ENCODE measurements at places on chromosomes 4 and X. TPM values are rescaled to one million over a fixed set of nuclear protein-coding genes. Genes with fewer than 3 reads are reported as not detected.

The HSD17B11 gene
- total RNA-seq = 4.7 TPM

The CCDC110 gene
- total RNA-seq = not detected

The HTR2C gene
- total RNA-seq = 0.07 TPM

The TRIM75 gene
- total RNA-seq = not detected

The FGG gene
- total RNA-seq = not detected

The TMSB15C gene
- total RNA-seq = 4.6 TPM

The KCND1 gene
- total RNA-seq = 0.51 TPM

DNA sequence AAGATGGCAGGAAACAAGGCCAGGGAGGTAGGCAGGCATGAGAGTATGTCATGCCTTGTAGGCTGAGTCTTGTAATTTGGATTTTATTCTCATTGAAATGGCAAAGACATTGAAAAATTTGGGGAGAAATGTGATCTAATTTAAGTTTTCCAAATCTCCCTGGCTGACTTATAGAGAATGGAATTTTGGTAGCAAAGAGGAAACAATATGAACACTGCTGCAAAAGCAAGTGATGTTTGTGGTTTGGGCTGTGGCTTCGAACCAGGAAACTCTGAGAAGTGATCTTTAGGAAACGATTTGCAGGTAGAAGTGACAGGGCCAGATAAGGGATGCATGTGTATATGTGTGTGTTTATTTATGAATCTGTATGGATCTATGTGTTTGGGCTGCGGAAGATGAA is 35.6 kb downstream of the ARSJ start:
- peak; percentile 31 for DNase-seq

DNA sequence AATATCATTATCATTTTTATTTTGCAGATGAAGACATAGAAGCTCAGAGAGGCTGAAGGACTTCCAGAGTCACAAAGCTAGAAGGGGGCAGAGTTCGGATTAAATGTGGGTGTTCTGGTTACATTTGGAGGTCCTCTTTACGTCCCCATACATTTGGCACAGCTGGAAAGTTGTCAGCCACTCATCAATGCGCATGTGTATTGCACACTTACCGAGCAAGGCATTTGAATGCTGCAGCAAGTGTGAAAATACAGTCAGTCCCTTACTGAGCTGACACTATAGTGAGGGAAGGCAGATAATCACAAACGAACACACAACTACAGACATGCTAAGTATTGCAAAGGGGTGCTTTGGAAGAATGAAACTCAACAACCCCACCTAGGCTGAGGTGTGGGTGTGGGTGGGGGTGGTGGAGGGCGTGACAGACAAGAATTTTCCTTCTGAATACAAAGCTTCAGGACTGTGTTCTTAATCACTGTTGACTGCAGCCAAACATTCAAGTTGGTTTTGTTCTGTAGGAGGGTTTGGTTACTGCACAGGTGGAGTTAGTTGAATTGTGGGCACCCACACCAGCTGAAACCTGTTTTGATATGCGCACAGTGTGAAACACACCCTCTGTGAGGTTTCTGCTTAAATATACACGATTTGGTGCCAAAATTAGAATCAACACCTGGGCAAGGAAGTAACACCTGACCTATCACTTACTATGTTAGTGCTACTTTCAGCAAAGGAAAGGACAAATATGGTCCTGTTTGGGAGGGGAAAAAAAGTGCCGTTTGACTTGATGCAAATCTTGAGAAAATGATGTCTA is 72.4 kb downstream of the COQ2 start:
- no peak for DNase-seq

DNA sequence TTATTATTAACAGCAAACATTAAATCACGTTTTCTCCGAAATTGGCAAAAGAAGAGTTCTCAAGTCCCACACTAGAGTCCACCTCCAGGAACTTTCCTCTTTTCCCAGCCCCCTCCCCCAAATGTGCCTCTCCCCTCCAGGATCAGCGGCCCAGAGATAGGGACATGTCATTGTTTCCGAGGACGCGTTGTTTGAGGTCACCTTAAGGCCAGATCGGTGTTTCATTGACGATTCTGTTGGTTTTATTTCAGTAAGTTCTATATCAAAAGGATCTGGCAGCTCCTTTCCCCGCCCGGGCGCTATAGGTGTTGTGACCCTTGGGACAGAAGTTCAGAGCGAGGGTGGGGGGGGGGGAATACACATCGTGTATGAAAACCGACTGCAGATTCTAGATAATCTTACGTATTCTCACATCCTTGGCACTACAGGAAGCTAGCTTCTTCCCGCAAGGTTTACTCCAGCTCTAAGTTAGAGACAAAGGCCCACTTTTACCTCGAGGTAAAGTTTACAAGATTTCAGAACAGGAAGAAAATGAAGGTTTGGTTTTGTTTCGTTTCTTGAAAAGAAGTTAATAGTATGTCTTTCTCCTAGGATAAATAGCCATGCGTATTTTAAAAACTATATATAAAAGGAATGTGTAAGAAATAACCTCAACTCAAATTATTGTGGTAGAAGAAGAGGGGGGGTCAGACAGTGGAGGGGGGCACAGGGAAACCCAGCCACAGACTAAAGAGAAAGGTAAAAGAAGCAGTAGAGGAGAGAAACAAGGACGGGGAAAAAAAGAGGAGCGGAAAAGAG is 739 bp upstream of the MSX1 start:
- DNase-seq = no peak

- no peak for DNase-seq
Observed at GRCh38 chr4:56183344-56183959, 203.8 kb downstream of the AASDH start.

GRCh38 chr4:77818073-77818601 is 1.0 kb downstream of the CNOT6L start:
- DNase-seq = peak; percentile 69

- DNase-seq = peak; percentile 11
Observed at GRCh38 chr4:101277671-101278070, 69.7 kb downstream of the PPP3CA start.

DNA sequence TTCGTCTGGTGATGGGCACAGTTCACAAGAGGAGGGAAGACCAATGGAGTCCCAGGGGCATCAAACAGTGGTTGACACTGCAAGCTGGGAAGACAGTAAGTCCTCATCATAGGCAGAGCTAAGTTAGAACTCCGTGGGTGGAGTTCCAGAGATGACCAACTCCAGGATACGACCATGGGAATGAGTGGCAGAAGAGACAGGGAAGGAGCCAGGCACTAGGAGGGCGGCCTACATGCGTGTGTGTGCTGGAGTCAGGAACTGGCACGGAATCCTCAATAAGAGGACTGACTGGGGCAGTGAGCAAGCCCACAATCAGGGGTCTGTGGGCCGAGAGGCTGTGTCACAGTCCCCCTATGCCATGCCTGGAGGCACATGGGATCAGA is 30.4 kb upstream of the IRAK1 start:
- DNase-seq = no peak

Measured in PC-3 (cell line).